Sigmoid colon (tissue), 7 donors: ENCODE measurements at places on chromosomes 2 and 18. TPM values are rescaled to one million over a fixed set of nuclear protein-coding genes. Genes with fewer than 3 reads are reported as not detected.

NCKAP1 gene
- 40.8 TPM for polyA plus RNA-seq

GRCh38 chr2:128169497-128169896, 78.5 kb downstream of the UGGT1 start:
- DNase-seq: no peak

DNA sequence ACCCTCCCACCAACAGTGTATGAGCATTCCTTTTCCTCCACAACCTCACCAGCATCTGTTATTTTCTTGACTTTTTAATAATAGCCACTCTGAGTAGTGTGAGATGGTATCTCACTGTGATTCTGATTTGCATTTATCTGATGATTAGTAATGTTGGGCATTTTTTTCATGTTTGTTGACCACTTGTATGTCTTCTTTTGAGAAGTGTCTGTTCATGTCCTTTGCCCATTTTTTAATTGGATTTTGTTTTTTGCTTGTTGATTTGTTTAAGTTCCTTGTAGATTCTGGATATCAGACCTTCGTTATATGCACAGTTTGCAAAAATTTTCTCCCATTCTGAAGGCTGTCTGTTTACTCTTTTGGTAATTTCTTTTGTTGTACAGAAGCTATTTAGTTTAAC, 59.1 kb downstream of the SP100 start:
- no peak for DNase-seq

DNA sequence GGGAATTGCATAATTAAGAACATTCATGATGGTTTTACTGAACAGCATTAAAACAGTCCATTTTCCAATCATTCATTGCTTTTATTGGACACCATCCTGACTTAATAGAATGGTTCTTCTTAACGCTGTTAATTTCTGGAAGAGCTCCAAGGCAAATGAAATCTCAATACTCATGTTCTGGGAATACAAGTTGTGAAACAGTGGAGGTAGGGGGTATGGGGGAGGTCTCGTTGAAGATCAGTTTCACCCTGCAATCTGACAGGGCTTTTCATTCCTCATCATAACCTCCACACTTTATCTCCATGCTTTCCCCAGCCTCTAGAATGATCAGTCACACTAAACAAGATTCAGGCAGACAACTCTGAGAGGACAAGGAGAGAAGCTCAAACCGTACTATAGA, 113.6 kb downstream of the ETAA1 start:
- no peak for DNase-seq

- no peak for DNase-seq
Measured at GRCh38 chr2:233349005-233349998, 5.0 kb upstream of the DGKD start.

EHBP1 gene
- 16.8 TPM for polyA plus RNA-seq

GRCh38 chr2:30351949-30352348, 95.1 kb upstream of the LCLAT1 start:
- no peak for DNase-seq

DNA sequence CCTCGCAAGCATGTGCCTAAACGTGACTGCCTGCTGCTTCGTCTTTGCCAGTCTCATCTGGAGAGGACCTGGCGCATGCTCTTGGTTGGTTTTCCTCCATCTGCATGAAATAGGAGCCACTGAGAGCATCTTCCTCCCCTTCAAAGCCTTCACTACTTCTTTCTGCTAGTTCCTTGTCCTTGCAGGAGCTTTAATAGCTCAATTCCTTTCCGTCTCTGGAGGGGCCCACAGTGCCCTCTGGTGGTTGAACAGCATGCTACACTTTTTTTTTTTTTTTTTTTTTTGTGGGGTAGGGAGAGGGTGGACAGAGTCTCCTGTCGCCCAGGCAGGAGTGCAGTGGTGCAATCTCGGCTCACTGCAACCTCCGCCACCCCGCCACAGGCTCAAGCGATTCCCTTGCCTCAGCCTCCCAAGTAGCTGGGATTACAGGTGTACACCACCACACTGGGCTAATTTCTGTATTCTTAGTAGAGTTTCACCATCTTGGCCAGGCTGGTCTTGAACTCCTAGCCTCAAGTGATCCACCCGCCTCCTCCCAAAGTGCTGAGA, 59.6 kb downstream of the SP110 start:
- DNase-seq: no peak

DNA sequence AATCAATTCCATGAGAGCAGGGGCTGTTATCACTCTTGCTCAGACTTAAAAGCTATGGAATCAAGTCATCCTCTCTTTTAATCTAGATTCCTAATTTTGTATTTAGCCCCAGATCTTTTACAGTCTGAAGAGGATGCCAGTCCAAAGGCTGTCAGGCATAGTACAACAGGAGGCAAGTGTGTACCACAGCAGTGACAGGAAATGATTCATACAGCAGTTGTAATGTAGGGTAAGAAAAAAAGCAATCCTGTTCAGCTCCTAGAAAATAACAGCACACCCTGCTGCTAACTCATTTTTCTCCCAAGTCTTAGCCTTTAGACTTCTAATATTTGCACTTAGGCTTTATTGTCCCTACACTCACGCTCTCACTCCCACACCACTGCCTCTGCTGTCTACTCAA, 127.8 kb upstream of the SYT4 start:
- DNase-seq: no peak

DNA sequence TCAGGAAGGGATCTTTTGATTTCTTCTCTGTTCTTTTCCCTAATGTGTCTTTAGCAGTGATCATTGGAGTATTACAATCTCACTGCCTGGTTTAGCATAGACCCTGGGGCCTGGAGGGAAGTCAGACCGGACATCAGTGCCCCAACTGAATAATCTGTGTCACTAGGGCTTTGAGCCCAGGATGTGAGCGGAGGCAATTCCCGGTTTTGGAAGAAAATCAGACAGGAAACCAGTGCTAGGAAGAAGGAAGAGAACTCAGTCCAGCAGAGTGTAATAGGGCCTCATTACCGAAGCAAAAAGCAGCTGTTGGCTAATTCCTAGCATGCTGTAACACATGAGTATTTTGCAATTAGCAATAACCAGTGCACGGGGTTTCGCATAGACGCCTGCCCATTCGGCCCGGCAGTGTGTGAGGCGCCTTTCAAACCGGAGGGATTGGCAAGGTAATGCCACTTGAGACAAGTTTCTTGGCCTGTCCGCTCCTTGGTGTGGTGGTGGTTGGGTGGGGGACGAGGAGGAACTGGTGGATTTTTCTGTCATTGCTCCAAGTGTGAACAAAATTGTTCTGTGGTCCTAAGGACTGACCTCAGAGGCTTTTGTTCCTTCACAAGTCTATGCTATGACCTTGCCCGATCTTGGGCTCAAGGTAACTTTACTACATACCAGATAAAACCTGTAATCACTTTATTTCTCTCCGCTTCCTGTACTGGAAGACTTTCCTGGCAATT, 2.8 kb downstream of the FOSL2 start:
- peak; percentile 91 for DNase-seq

DNA sequence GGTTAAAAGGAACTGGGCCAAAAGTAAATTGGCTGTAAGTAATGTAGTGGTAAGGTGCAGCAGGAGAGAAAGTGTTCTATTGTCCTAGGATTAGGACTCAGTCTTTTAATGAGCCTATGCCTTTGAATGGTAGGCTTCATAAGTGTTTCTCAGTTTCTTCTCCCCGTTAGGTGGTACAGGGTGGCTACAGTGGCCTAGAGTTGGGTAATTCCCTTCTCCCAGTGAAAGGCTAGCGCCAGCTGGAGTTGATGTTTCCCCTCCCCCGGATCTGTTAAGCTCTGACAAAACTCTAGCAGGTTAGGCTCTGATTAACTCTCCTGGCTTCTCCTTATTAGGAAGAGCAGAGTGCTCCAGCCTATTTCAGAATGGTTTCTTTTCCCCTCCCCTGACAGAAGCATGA, 127.7 kb downstream of the DNAH6 start:
- DNase-seq: no peak

GRCh38 chr2:133579274-133579673, 11.0 kb upstream of the NCKAP5 start:
- no peak for DNase-seq

DNA sequence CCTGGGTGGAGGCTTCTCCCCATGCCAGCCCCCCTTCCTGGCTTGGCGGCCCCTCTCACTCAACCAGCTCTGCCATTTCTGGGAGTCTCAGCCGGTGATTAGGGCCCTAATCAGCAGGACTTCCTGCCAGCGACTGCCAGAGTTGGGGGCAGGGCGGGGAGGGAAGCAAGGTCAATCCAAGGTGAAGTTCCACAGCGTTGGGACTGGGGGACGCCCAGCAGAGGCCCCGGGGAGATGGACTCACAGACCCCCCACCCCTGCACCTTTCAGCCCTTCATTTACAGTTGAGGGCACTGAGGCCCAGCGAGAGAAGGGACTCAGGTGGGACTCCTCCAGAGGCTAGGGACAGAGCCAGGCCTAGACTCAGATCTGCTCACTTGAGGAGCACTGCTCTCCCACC, 65.3 kb downstream of the TNS1 start:
- no peak for DNase-seq

DNA sequence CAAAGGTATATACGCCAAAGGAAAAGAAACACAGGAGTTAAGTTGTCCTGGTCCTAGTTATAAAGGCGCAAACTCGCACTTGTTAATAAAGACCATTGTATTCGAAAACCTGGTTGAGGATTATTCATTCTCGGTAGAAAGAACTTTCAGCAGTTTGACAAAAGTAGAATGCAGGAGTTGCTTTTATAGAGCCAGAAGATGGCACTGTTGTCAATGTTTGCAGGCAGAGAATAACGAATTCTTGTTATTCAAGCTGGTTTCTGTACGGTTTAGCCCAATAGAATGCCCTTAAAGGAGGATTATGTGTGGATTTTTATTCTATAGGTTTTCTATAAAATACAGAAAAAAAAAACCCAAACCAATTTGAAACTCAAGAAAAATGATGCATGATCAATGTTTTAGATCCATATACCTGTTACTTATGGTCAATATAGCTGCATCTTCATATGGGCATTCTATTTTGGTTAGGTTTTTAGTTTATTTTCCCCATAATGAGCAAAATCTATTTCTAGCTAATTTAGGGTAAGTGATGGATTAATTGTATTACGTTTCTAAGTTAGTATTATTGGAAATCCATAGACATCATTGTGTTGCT, 510.3 kb downstream of the PLCL1 start:
- no peak for DNase-seq

NEB gene
- polyA plus RNA-seq: not detected
